ENCODE measurements at places on chromosomes 16 and 17.

- peak; percentile 10 for DNase-seq
These were observed 70.7 kb downstream of the C16orf95 start for GRCh38 chr16:87246269-87247065.

GRCh38 chr17:79803421-79803996 lies 6.6 kb upstream of the CBX8 start:
- no peak for DNase-seq

GRCh38 chr17:22138861-22139469 lies 446.6 kb downstream of the KCNJ18 start:
- DNase-seq = no peak

DNA sequence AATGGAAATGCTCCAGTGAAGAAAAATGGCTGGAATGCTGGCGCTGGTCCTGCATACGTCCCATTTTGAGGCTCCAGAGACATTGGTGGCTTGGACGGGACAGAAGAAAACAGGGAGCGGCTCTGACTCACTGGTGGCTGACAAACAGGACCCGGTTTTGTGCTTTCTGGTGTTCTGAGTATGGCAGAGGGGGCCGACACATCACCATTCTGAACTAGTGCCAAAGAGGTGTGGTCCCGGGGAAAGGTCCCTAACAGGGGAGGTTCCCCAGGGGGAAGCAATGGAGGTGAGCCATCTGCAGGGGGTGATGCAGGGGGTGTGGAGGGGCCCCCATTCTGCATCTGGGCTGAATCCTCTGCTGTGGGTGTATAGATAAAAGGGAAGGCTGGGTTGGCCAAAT lies 8.3 kb downstream of the ANKRD40 start:
- no peak for DNase-seq

- DNase-seq = no peak
These were observed 95.0 kb upstream of the RCVRN start for GRCh38 chr17:9999919-10000695.

- no peak for DNase-seq
These were observed 5.9 kb downstream of the TEX2 start for GRCh38 chr17:64256913-64257807.

- DNase-seq = no peak
These were observed 1.4 kb upstream of the SPNS2 start for GRCh38 chr17:4497101-4497824.

GRCh38 chr16:79310710-79311109 lies 289.8 kb downstream of the MAF start:
- no peak for DNase-seq

GRCh38 chr17:63500543-63501390 lies 22.4 kb upstream of the KCNH6 start:
- DNase-seq = no peak

DNA sequence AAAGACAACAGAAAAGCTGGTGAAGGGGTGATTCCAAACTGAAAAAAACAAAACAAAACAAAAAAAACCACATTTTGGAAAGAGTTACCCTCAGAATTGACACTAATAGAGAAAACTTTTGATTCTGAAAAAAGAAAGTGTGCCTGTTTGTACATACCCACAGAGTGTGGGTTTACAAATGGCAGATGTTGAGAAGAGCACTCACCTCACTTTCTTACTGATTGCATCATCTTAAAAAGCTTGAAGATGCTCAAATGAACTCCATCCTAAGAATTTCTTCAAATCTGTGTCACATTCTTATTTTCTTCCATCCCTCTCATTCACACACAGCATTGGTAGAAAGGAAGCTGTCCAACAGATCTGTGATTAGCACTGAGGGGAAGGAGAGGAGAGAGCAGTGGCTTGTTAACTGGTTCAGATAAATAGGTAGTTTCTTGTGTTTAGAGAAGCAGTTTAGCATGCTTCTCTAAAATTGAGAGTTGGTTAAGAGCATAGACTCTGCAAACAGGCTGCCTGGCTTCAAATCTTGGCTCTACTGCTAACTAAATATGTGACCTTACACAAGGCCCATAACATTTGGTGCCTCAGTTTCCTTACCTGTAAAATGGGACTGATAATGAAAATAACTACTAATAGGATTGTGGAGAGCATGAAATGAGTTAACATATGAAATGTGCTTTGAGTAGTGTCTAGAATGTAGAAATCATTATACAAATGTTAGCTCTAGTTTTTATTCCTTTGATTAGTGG lies 6.9 kb downstream of the GNAO1 start:
- DNase-seq = no peak

DNA sequence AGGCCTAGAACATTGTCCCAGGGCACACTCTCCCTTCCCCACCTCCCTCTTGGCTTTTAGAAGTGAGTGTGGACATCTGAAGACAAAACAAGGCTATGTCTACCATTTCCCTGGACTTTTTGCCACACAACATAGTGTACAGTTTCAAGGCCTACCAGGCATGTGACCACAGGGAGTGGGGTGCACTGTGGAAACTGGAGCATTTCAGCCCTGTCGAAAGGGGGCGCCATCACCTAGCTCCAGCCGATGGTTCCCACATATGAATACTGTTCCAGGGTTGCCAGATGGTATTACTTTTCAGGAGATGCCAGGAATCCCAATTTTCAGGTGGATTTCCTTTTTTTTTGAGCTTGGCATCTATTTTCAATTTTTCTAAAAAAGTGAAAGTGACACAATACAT lies 140.7 kb downstream of the KATNIP start:
- no peak for DNase-seq

GRCh38 chr17:36495076-36495578 lies 8.6 kb downstream of the ZNHIT3 start:
- no peak for DNase-seq

- no peak for DNase-seq
These were observed 17.9 kb upstream of the AP1G1 start for GRCh38 chr16:71826533-71827017.

DNA sequence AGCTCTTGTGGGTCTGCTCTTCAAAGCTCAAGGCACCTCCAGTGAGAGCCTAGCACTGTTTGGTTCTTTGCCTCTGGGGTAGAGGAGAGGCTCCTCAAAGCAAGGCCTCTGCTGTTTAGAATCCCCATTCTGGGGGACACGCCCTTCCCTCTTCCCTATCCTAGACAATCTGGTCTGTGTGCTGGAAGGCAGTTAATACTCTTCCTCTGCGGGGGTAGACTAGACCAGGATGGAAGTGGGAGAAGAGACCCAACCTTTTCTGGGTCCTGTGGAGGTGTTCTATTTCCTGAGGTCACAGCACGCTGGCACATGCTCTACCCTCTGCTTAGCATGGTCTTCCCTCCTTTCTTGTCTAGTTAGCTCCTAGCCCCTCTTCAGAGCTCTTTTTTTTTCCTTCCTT lies 7.7 kb downstream of the ERAL1 start:
- no peak for DNase-seq

- no peak for DNase-seq
These were observed 193.5 kb upstream of the KIF2B start for GRCh38 chr17:53629188-53629587.

DNA sequence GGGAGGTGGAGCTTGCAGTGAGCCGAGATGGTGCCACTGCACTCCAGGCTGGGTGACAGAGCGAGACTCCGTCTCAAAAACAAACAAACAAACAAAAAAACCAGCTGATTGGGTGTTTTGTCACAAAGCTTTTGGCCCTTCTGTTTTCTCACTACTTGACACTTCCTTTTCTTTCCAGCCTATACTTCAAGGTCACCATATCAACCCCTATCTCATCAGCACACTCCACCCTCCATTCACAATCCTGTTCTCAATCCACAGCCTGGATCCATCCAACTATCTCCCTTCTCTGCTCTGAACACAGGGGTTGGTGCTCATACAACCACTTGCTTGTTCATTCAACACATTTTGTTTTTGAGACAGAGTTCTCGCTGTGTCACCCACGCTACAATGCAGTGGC lies 6.6 kb upstream of the MED11 start:
- no peak for DNase-seq

GRCh38 chr16:67486805-67487204 lies 3.5 kb upstream of the AGRP start:
- DNase-seq = no peak

GRCh38 chr17:60077226-60077625 lies 1.5 kb downstream of the HEATR6 start:
- no peak for DNase-seq

Data from DMS153 (cell line).